Nucleus accumbens (tissue), 56 donors: ENCODE measurements at places on chromosomes 3 and 15.

DNA sequence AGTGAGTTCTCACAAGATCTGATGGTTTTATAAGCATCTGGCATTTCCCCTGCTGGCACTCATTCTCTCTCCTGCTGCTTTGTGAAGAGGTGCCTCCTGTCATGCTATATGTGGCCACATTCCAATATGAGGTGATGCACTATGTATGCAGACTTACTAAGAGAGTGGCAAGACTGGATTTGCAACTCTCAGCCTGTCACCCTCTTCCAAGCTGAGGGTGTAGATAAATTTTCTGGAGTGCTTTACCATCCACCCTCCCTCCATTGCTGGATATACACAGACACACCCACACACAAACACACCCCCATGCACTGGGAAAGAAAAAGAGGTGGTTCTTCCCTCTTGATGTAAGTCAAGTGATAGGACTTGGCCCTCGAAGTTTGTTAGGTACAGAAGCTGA, 30.2 kb upstream of the CHMP2B start:
- DNase-seq = no peak

DNA sequence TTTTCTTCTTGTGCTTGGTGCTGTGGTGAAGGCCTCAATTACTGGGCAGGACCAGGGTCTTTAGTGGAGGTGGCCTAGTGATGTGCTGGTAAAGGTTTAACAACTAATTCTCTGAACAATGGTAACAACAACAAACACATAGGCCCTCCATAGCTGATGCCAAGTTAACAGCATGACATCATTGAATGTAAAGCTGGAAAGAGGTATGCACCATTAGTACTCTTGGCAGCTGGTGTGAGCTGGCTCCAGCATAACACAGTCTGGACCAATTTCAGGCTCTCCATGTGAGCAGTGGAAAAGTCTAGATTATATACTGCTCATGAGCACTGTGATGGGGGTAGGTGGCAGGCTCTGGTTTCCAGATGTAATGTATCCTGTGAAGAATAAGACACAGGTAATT, 61.8 kb downstream of the SLC7A14 start:
- DNase-seq = no peak

GRCh38 chr3:23129117-23129516, 74.0 kb upstream of the UBE2E2 start:
- no peak for DNase-seq

- DNase-seq = no peak
Measured at GRCh38 chr15:32870240-32871033, 152.6 kb downstream of the GREM1 start.

- DNase-seq = no peak
Measured at GRCh38 chr3:160472344-160472743, 22.8 kb upstream of the TRIM59 start.

DNA sequence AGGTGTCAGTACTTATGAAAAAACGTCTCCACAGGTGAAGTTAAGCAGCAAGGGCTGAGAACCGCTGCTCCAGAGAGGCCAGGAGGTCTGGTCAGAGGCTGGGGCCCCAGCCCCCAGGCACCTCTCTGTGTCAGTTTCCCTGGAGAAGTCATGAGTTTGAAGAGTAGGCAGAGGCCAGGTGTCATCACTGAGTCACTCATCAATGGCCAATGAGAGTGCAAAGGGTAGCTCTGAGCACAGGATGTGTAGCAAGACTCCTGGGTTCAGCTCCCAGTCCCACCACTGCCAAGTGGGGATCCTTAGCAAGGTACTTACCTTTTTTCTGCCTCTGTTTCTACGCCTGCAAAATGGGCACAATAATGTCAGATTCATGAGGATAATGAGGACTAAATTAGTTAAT, 47.9 kb downstream of the CORO2B start:
- DNase-seq = no peak

GRCh38 chr3:172654470-172654869, 56.4 kb downstream of the NCEH1 start:
- no peak for DNase-seq
